NCI-H2081 (cell line): ENCODE measurements at places on chromosomes 11 and 22.

DNA sequence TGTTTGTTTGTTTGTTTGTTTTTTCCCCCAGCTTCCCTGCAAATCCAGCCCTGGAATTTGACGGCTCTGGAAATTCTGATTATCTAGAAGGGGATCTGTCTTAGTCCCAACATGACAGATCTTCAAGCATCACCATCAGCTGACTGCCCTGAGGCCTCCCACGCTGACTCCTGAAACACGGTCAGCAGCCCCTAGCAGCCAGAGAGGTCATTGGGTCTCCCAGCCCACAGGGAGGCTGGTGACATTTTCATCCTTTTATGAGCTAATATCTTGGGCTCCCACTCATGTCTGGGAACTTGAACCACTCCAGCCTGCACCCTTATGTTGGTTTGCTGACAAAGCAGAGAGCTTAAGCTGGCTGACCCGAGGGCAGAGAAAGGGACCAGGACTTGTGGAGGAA, 66.0 kb upstream of the TIMP3 start:
- DNase-seq = no peak

GRCh38 chr11:47415949-47416472, 7.6 kb downstream of the SLC39A13 start:
- DNase-seq = no peak

DNA sequence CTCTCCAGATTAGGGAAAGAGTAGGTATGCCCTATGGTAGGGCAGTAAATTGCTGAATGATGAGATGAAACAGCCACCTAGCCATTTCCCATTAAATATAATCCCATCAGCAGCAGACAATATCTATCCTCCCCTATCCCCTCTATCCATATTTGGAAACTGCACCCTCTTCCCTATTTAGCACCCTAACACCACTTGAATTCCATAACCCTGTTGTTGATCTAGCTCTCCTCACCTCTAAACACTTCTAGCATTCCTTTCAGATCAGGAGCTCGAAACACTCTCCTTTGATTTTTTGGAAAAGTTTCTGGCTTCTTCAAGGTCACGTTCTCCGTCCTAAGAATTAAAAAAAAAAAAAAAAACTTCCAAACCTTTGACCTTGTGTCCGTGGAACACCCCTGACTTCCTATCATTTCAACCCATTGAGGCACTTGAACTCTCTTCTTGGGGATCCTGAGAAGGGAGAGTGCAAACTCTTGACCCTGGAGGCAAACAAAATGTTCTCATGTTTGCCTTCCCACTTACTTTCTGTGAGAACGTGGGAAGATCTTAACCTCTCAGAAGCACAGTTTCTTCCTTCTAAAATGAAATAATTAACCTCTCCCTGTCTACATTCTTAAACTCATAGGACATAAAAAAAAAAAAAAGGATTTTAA, 19.0 kb downstream of the TRIM5 start:
- DNase-seq = no peak

GRCh38 chr11:60765355-60765754, 8.7 kb downstream of the MS4A15 start:
- no peak for DNase-seq
